Non-pigmented ciliary epithelial cell (primary cell): ENCODE measurements at places on chromosomes 6 and 20.

DNA sequence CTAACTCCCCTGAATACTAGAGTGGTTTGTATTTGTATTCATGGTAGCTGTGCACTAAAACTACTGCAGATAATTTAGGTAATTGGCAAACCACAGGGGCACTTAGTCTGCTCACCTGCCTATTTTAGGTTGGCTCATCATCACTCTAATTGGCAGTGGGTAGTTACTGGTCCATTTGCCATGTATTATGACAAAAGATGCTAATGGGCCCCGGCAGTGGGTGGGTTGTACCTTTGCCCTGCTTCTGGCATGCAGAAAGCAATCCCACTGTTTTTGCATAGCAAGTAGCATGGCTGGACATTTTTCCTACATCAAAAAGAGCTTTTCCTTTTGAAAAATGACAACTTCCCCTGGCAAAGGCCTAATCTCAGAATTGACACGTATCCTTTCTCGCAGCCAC lies 741.4 kb upstream of the MAP3K7 start:
- no peak for DNase-seq

DNA sequence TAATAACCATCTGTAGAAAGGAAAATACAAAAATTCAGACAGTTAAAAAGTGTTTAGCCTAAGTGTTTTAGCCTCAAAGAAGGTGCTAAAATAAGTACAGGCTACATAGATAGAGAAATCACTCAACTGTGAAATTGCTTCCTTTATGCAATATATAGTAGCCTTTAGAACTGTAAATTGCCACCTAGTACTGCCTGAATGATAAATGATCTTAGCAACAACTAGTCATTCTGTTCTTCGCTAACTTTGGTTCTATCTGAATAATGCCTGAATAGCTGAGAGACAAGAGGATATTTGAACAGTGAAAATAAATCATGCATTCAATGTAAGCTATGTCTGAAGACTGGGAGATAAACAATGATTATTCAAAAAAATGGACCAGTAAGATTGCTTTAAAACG lies 603.3 kb upstream of the PTCHD4 start:
- DNase-seq: no peak

- no peak for DNase-seq
Measured at GRCh38 chr6:13253272-13253671, 75.1 kb downstream of the TBC1D7 start.

GRCh38 chr6:23457321-23457720 lies 668.7 kb upstream of the NRSN1 start:
- DNase-seq: no peak

GRCh38 chr6:138682704-138683527 lies 90.7 kb upstream of the CCDC28A start:
- DNase-seq: no peak
